Ovary (tissue), 10 donors: ENCODE measurements at places on chromosomes 16 and 17. TPM values are rescaled to one million over a fixed set of nuclear protein-coding genes. Genes with fewer than 3 reads are reported as not detected.
A peak's percentile ranks its signal among the peaks of the same experiment; 100 is the strongest.

Gene PERCC1
- total RNA-seq = 0.62 TPM

Gene OR2C1
- total RNA-seq = 0.25 TPM

Gene MAPT
- 0.89 TPM for total RNA-seq

Gene KRT24
- total RNA-seq = not detected

Gene KRT10
- total RNA-seq = 41.7 TPM

Gene RPH3AL
- total RNA-seq = 19.4 TPM

Gene IGF2BP1
- total RNA-seq = not detected

Gene KREMEN2
- total RNA-seq = 0.22 TPM

Gene C1QTNF1
- 85.9 TPM for total RNA-seq

Gene TMC5
- not detected for total RNA-seq

- no peak overlapping the region for H3K27ac ChIP-seq
- DNase-seq = no peak
- H3K27me3 ChIP-seq = no peaks in the 10 kb centered on the region
- no peaks in the 10 kb centered on the region for H3K36me3 ChIP-seq
- no peak overlapping the region for H3K4me3 ChIP-seq
- H3K4me1 ChIP-seq = peaks cover 4% of the 10 kb centered on the region
Observed at GRCh38 chr16:88806491-88807111, 3.0 kb downstream of the CDT1 start.

- H3K27me3 ChIP-seq = no peaks in the 10 kb centered on the region
- H3K4me1 ChIP-seq = peaks cover 2% of the 10 kb centered on the region
- DNase-seq = no peak
- H3K36me3 ChIP-seq = no peaks in the 10 kb centered on the region
- H3K4me3 ChIP-seq = no peak overlapping the region
Observed at GRCh38 chr16:12440228-12440530, 363.5 kb downstream of the CPPED1 start.

DNA sequence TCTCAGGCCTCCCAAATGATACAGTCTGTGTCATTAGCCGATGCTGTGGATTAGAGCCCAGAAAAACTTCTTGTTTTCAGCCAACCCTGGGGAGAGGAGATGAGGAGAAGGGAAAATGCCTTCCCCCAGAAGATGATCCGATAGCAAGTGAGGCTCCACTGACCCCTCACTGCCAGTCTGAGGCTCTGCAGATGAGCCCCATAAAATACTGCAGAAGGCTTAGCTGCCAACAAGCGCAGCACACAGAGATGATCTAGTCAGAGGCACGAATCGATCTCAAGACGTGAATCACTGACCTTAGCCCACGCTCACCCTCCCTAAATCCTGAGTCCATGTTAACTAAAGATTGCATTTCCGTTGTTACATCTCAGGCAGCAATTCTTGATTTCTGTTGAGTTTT, 31.5 kb downstream of the SALL1 start:
- no peaks in the 10 kb centered on the region for H3K27me3 ChIP-seq
- H3K4me3 ChIP-seq = peak overlapping the region; percentile 17
- no peaks in the 10 kb centered on the region for H3K4me1 ChIP-seq
- H3K36me3 ChIP-seq = no peaks in the 10 kb centered on the region

DNA sequence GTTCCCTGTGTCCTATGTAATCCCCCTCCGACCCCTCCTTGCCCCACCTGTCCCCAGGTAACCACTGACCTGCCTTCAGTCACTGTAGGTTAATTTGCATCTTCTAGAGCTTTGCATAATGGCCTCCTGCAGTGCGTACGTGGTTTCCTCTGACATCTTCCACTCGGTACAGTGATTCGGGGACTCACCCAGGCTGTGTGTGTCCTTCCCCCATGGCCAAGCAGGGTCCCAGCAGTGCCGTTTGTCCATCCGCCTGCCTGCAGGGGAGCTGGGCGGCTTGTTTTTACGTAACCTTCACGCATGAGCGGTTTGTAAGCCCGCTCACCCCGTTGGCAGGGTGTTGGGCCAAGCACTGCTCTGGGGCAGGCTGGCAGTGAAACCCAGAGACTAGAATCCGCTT, 7.9 kb downstream of the MAPK8IP3 start:
- H3K27ac ChIP-seq = no peak overlapping the region
- no peak for DNase-seq
- H3K4me3 ChIP-seq = no peak overlapping the region
- peaks cover 10% of the 10 kb centered on the region for H3K4me1 ChIP-seq
- H3K36me3 ChIP-seq = no peaks in the 10 kb centered on the region

DNA sequence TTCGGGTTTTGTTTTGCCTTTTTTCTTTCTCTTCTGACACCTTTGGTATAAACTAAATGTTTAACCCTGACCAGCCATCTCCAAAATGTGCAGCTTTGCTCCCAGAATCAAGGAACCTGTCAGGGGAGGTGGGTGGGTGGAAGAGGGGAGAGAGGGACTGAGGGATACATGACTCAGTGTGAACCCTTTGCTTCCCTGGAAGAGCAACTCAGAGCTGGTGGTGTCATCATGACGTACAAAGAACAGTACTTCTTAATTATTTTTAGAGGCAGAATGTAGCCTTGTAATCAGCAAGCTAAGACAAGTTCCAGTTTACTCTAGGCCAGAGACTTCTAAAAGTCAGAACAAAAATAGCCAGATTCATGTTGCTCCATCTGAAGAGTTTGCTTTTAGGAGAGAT, 119.6 kb upstream of the HAS3 start:
- no peaks in the 10 kb centered on the region for H3K36me3 ChIP-seq
- no peak for DNase-seq
- no peak overlapping the region for H3K27ac ChIP-seq

GRCh38 chr17:47843391-47843730, 2.3 kb upstream of the SCRN2 start:
- no peak for DNase-seq
- H3K36me3 ChIP-seq = no peaks in the 10 kb centered on the region
- no peak overlapping the region for H3K27ac ChIP-seq
- H3K4me3 ChIP-seq = no peak overlapping the region
- H3K4me1 ChIP-seq = peaks cover 4% of the 10 kb centered on the region

- no peak overlapping the region for H3K4me3 ChIP-seq
- no peak overlapping the region for H3K27ac ChIP-seq
- no peaks in the 10 kb centered on the region for H3K36me3 ChIP-seq
- H3K27me3 ChIP-seq = no peaks in the 10 kb centered on the region
- DNase-seq = peak; percentile 14
Observed at GRCh38 chr16:87410968-87411367, 18.8 kb downstream of the MAP1LC3B start.

- no peaks in the 10 kb centered on the region for H3K36me3 ChIP-seq
- no peak overlapping the region for H3K4me3 ChIP-seq
- H3K4me1 ChIP-seq = peaks cover 4% of the 10 kb centered on the region
- peak overlapping the region; percentile 63 for H3K27ac ChIP-seq
- H3K27me3 ChIP-seq = no peaks in the 10 kb centered on the region
Observed at GRCh38 chr16:79217375-79218011, 383.0 kb downstream of the MAF start.

GRCh38 chr17:17356149-17356930, 53.2 kb downstream of the NT5M start:
- H3K27ac ChIP-seq = no peak overlapping the region
- H3K4me1 ChIP-seq = no peaks in the 10 kb centered on the region
- peak; percentile 78 for DNase-seq
- H3K36me3 ChIP-seq = no peaks in the 10 kb centered on the region
- H3K4me3 ChIP-seq = no peak overlapping the region
- H3K27me3 ChIP-seq = no peaks in the 10 kb centered on the region

- no peaks in the 10 kb centered on the region for H3K36me3 ChIP-seq
- H3K4me1 ChIP-seq = no peaks in the 10 kb centered on the region
- no peak overlapping the region for H3K27ac ChIP-seq
Observed at GRCh38 chr16:3182608-3183444, 5.2 kb upstream of the OR1F1 start.

- peak overlapping the region; percentile 83 for H3K4me3 ChIP-seq
- H3K27ac ChIP-seq = peak overlapping the region; percentile 81
- H3K4me1 ChIP-seq = peaks cover 17% of the 10 kb centered on the region
- no peaks in the 10 kb centered on the region for H3K27me3 ChIP-seq
Observed at GRCh38 chr17:7842380-7843256, 8.6 kb downstream of the KDM6B start.

DNA sequence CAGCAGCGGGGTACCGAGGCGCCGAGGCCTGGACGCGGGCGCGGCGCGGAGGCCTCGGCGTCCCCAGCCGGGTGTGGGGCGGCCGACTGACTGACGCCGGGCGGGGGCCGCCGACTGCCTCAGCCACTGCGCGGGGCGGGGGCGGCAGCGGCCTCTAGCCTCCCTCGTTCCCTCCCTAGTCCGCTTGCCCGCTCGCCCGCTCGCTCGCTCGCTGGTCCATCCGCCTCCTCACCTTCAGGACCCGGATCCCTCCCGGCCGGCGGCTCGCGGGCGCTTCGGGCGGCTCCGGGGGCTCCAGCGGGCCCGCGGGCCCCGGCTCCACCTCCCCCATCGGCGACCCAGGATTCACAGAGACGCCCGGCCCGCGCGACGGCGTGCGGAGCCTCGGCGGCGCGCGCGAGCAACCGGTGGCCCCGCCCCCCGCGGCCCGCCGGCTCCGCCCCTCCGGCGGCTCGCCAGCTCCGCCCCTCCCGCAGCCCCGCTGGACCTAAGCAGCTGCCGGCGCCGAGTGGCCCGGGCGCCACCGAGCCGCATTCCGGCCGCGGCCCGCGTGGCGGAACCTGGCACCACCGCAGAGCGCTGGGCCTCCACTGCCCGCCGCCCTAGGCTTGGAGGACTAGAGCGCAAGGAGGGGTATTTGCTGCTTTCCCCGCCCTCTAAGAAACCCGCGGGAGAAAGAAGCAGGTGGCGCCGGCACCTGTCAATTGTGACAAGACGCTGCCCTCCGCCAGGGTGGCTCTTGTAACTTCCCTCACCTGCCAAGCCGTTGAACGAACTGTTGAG, 773 bp downstream of the PHLPP2 start:
- no peaks in the 10 kb centered on the region for H3K27me3 ChIP-seq
- DNase-seq = peak; percentile 87
- H3K4me3 ChIP-seq = peak overlapping the region; percentile 70
- no peaks in the 10 kb centered on the region for H3K36me3 ChIP-seq

DNA sequence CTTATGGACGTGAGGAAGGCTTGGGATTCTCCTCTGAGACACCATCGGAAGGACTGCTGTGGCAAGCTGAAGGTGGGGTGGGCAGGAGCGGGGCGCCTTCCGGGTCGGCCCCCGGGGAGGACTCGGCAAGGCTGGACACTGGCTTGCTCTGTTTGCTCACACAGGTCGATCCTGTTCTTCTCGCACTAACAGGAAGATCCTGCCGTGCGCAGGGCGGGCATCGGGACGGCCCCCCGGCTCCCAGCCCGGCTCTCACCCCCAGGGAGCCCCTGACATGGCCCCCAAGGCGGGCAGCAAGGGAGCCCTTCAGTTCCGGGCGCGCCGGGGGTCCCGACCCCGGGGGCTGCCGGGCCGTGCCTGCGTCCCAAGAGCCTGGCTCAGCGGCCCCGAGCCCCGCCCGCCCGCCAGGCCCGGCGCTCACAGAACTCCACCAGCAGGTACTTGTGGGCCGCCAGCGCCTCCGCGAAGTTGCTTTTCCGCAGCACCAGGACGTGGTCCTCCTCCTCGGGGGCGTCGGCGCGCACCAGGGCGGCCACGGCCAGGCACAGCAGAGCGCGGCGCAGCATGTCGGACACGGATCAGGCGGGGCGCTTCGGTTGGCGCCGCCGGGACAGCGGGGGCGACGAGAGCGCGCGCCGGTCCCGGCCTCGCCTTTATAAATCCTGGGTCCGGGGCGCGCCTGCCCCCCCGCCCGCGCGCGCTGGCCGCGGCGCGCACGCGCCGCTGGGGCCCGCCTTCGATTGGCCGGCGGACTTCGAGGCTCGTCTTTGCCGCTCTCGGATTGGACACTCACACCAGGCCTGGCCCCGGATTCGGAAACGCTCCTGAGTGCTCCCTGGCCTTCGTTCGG, at the start of gene P4HB:
Gene P4HB, minus strand, starts transcription at position 630 of the 850 bp plus-strand sequence. Its CDS starts 64 bp downstream, at position 566.
- peak within 1 kb of the TSS; percentile 94 for H3K27ac ChIP-seq
- no peaks in the 10 kb centered on the region for H3K27me3 ChIP-seq
- DNase-seq = no peak
- H3K4me1 ChIP-seq = peaks cover 12% of the 10 kb centered on the region
- H3K4me3 ChIP-seq = peak within 1 kb of the TSS; percentile 89

DNA sequence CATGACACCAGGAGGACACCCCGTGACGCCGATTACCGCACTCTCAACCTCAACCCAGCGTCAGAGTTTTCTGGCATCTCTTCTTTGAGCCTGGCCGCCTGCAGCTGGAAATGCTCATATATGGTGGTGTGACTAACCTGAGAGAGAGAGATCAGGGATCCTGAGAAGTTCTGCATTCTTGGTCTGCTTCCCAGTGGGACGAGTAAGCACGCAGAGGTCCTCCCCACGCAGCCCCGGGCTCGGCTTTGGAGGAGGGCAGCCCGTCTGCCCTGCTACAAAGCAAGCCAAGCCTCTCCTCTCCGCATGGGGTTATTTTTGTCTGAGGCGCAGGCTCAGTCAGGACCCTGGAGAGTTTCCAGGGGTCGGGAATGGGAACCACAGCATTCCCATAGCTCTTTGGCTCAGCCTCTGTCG, 16.5 kb downstream of the CRISPLD2 start:
- H3K27ac ChIP-seq = peak overlapping the region; percentile 24
- no peaks in the 10 kb centered on the region for H3K36me3 ChIP-seq
- H3K4me1 ChIP-seq = peaks cover 16% of the 10 kb centered on the region
- DNase-seq = peak; percentile 95

GRCh38 chr17:534071-534691, 180.5 kb downstream of the VPS53 start:
- H3K36me3 ChIP-seq = no peaks in the 10 kb centered on the region
- no peak for DNase-seq
- H3K4me3 ChIP-seq = no peak overlapping the region
- no peaks in the 10 kb centered on the region for H3K27me3 ChIP-seq
- H3K4me1 ChIP-seq = peaks cover 3% of the 10 kb centered on the region

DNA sequence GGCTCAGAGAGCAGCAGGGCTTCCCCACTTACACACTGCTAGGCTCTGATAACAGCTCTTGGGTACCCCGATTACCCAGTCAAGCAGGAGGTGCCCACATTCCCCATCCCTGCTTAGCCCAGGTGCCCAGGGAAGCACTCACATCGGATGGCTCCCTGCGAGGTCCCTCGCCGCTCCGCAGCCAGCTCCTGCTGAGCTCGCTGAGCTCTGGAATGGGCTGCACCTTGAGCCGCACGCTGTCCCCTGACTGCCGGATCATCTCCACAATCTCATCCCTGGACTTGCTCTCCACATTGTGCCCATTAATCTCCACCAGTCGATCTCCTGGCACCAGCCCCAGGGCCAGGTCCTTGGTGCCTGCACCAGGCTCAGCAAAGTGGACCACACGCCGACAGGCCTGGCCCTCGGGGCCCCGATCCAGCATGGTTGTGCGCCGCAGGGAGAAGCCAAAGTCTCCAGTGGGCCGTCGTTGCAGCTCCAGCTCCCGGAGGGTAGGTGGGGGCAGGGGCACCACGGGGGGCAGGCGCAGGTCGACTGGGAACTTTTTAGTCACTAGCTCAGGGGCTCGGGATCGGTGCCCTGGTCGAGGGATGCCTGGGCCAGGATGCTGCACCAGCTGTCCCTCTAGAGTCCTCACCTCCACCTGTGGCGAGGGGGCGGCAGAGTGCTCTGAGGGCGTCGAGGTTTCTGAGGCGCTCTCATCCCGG, 14.2 kb downstream of the MYO18A start:
- no peak overlapping the region for H3K4me3 ChIP-seq
- no peaks in the 10 kb centered on the region for H3K27me3 ChIP-seq
- H3K4me1 ChIP-seq = peaks cover 2% of the 10 kb centered on the region
- H3K27ac ChIP-seq = no peak overlapping the region
- no peaks in the 10 kb centered on the region for H3K36me3 ChIP-seq

GRCh38 chr16:50688083-50688482, 5.3 kb upstream of the NOD2 start:
- H3K4me3 ChIP-seq = no peak overlapping the region
- no peaks in the 10 kb centered on the region for H3K27me3 ChIP-seq
- no peak for DNase-seq
- no peak overlapping the region for H3K27ac ChIP-seq
- peaks cover 3% of the 10 kb centered on the region for H3K4me1 ChIP-seq
- no peaks in the 10 kb centered on the region for H3K36me3 ChIP-seq

GRCh38 chr16:24863582-24864437, 18.0 kb downstream of the SLC5A11 start:
- no peaks in the 10 kb centered on the region for H3K27me3 ChIP-seq
- no peak overlapping the region for H3K4me3 ChIP-seq
- DNase-seq = no peak
- no peaks in the 10 kb centered on the region for H3K4me1 ChIP-seq
